ENCODE measurements at places on chromosomes 13 and 19. TPM values are rescaled to one million over a fixed set of nuclear protein-coding genes. Genes with fewer than 3 reads are reported as not detected.

The CCDC8 gene
- not detected for total RNA-seq

The DLL3 gene
- 0.35 TPM for total RNA-seq

The STOML3 gene
- not detected for total RNA-seq

The C19orf47 gene
- total RNA-seq: 21.8 TPM
